ENCODE measurements at places on chromosomes 12 and 14.

- no peak for DNase-seq
Observed at GRCh38 chr12:12749433-12749832, 32.3 kb downstream of the CDKN1B start.

- DNase-seq, result no peak
Observed at GRCh38 chr12:12088761-12089160, 18.0 kb downstream of the BCL2L14 start.

GRCh38 chr14:91363776-91364523, 53.7 kb downstream of the CCDC88C start:
- no peak for DNase-seq

GRCh38 chr14:52901357-52901980, 49.4 kb downstream of the FERMT2 start:
- no peak for DNase-seq

DNA sequence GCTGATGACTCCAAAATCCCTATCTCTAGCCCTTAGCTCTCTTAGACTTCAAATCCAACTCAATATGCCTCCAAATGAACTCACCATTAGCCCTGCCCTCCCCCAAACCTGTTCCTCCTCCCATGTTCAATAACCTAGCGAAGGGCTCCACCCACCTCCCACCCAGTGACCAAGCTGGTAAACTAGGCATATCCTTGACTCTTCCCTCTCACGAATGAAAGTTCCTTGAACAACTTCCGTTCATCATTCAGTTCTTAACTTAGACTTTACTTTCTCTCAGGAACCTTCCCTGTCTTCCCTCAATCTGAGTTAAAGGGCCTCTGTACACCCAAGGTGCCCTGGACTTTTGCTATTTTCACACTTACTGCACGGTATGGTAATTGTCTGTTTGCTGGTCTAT, 1.9 kb upstream of the KLHDC1 start:
- DNase-seq, result no peak

GRCh38 chr14:80278293-80279023, 67.2 kb upstream of the DIO2 start:
- no peak for DNase-seq

GRCh38 chr14:96582411-96582961, 80.3 kb downstream of the PAPOLA start:
- no peak for DNase-seq

DNA sequence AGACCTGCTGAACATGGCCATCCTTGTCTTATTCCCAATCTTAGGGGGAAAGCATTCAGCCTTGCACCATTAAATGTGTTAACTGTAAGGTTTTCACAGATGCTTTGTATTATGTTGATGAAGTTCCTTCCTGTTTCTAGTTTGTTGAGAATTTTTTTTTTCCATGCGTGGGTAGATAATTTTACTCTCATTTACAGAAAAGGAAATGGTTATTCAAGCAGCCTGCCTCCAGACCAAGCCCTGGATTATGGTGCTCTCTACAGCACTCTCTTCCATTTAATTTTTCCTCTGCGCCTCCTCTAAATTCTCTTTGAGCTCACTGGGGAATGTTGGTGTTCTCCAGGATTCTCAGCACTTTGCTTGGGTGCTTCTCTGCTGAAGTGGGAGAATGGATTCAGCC, 179.3 kb upstream of the PZP start:
- DNase-seq, result no peak

DNA sequence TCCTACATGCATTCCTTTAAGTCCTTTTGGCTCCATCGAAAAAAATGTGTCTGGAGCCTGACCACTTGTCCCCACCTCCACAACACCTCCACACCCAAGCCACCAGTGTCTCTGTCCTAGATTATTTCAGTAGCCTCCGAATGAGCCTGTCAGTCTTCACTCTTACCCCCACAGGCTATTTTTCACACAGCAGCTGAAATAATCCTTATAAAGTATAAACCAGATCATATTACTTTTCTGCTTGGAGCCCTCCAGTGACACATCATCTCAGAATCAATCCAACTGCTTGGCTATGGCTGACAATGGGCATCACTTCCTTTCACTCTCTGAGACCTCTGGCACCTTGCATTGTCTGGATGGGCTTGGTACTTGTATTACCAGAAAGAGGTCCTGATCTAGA, 44.9 kb downstream of the BBS10 start:
- no peak for DNase-seq

DNA sequence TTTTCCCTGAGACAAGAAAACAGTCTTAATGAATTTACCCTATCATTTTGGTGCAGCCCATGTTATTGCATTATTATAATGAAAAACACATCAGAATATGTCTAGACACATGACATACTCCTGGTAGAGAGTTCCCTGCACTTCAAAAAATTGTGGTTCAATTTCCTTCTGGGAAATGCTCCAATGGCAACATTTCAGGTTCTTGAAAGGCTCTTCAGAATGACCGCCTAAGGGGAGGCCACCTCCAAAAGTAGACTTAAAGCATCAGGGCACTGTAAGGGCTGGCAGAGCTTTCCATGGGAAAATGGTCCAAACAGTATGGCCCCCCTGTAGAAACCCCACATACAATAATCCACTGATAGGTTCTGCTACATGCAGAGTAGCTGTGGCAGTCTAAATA, 110.7 kb downstream of the SLC25A21 start:
- no peak for DNase-seq

GRCh38 chr12:108029051-108029835, 99.8 kb upstream of the WSCD2 start:
- no peak for DNase-seq

DNA sequence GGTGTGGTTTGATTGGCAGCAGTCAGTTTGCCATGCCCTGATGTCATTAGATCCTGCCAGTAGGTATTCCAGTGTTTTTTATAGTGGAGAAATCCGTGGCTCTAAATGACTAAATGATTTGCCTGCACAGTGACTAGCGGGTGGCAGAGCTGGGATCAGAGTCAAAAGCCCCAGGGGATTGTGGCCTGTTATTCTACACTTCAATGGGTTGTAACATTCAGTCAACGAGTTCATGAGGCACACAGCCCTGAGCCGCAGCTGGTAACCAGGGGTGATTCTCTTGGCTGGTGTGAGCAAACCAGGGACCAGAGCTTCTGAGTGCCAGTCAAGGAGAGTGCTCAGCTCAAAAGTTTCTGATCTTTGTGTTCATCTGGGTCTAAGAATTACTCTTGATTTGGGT, 1.8 kb downstream of the MYH6 start:
- DNase-seq, result no peak

DNA sequence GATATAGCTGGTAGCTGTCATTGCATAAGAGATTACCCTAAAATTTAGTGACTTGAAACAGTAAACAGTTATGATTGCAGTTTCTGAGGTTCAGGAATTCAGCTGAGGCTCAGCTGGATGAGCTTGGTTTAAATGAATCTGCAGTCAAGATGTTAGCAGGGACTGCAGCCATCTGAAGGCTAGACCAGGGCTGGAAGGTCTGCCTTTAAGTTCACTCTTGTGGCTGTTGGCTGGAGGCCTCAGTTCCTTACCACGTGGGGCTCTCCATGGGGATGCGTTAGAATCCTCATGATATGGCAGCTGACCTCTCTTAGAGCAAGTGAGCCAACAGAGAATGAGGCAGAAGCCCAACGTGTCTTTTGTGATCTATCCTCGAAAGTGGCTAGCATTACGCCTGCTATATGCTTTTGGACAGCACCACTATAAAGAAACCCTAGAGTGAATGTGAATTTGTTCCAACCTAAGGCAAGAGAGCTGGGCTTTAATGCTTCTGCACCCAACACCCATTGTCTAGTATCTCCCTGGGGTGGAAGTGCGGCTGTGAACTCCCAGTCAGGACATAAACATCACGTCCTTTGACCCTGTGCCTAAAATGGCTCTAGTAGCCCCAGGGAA, 26.0 kb downstream of the HSPB8 start:
- no peak for DNase-seq

DNA sequence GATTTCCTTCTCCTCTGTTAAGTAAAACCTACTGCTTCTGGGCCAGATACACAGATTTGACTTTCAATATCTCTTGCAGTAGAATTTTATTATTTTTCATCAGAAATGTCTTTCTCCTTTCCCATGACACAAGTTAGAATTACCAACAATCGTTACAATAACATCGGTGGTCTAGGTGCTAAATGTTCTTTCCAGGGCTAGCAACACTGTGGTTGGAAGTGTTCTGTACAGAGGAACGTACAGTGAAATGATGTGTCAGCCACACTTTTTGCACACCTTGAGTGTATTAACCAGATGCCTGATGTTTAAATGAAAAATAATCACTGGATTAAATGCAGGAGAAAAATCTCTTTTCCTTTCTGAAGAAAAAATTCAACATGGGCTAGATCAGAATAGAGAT, 27.7 kb upstream of the KLRD1 start:
- no peak for DNase-seq

DNA sequence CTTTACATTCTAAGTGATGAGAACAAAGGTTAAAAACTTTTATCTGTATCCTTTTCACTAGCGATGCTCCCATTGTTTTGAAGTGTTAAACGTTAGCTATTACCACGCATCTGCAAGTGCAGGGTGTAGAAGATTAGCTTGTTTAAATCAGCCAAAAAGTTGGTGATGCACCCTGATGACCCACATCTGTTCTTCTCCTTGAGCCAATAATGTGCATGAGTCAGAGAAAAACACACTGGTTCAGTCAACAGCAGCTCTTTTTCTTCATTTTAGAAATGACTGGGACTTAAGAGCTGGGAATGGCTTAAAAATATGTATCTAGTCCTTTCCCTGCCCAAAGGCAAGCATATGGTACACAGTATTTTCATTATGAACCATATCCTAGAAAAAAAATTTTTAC, 323.5 kb upstream of the PDE3A start:
- no peak for DNase-seq

- no peak for DNase-seq
Observed at GRCh38 chr12:51839310-51839947, 9.1 kb downstream of the FIGNL2 start.

DNA sequence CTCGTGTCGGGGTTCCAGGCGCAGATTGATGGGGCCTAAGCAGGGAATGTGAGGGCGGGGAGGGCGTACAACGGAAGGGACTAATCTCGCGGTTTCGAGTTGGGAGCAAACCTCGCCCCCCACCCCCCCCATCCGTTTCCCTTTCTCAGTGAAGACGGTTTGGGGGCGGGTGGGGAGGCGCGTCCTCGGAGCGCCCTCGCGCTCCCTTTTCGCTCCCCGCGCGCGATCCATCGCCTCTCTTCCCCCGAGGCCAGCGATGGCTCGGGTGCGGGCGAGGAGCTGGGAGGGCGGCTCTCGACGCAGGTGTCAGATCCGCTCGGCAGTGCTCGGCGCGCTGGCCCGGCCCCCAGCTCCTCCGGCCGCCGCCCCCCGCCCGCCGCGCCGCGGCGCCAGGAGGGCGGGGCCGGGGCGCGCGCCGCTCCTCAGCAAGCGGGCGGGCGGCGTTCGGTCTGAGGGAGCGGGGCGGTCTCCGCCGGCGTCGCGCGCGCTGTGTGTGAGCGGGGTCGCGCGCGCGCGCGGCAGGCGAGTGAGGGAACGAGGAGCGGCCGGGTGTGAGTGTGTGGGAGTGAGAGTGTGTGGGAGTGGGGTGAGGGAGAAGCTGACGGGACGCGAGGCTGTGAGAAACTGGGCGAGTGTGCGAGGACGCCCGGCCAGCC, at the start of gene RIMKLB:
TSS of gene RIMKLB (plus strand) at position 516 of the 656 bp plus-strand sequence. CDS start 15,876 bp downstream, outside the sequence.
- no peak for DNase-seq

DNA sequence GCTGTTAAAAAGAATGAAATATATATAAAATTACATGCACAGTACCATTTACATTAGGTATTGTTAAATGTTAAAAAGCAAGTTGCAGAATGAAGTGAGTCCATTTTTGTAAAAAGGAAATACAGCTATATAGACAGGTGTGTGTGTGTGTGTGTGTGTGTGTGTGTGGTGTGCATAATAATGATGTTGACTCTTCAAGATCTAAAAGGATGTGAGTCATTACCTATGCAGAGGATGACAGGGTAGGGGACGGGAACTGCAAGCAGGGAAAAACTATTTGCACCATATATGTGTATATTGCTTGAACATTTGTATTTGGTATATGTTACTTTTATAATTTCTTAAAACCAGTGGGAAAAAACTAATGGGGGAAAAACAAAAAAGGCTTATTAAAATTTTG, 3.1 kb downstream of the C14orf39 start:
- DNase-seq, result no peak

- no peak for DNase-seq
Observed at GRCh38 chr12:18153826-18154225, 63.8 kb upstream of the RERGL start.

DNA sequence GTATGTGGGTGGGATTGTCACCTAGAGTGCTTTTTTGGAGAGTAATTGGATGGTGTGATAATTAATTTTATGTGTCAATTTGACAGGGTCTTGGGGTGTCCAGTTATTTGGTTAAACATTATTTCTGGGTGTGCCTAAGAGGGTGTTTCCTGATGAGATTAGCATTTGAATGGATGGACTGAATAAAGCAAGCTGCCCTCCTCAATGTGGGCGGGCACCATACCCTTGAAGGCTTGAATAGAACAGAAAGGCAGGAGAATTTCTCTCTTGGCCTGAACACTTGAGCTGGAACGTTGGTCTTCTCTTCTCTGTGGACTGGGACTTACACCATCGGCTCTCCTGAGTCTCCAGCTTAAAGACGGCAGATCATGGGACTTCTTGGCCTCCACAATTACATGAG, 28.8 kb upstream of the TCL1B start:
- DNase-seq, result no peak

- DNase-seq, result no peak
Observed at GRCh38 chr12:104496336-104496735, 39.6 kb downstream of the CHST11 start.

- no peak for DNase-seq
Observed at GRCh38 chr14:104103446-104104075, 18.1 kb downstream of the ASPG start.

DNA sequence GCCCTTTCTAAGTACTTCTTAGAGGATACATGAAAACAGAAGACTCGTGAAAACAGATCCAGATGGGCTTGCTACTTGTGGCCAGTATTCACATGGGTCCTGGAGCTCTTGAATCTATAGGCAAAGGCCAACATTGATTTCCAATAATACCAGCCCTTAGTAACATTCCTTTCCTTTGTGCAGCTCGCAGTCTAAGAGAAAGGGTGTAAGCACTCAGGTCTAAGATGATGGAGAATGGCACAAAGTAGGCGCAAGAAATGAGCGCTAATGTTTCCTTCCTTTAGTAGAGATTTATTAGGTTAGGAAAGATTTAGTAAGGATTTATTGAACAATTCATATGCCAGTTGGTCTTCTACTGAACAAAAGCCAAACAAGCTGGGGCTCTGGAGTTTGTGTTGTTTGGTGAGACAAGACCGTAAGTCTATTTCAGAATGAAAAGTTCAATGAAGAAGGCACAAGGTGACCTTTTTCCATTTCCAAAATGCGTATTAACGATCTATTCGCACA, 525 bp downstream of the RNU6-8 start:
- no peak for DNase-seq
